Left forelimb (tissue), 1 donor: ENCODE measurements at places on chromosomes 4 and X.

- DNase-seq, result no peak
Measured at GRCh38 chr4:6087669-6088341, 69.6 kb upstream of the C4orf50 start.

DNA sequence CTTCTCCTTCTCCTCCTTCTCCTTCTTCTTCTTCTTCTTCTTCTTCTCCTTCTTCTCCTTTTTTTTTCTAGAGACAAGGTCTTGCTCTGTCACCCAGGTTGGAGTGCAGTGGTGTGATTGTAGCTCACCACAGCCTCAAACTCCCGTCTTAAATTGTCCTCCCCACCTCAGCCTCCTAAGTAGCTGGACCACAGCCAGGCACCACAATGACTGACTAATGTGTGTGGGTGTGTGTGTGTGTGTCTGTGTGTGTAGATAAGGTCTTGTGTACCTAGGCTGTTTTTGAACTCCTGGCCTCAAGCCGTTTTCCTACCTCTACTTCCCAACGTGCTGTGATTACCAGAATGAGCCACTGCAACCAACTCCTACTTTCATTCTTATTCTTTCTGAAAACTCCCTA lies 390.9 kb downstream of the ADAM29 start:
- no peak for DNase-seq

DNA sequence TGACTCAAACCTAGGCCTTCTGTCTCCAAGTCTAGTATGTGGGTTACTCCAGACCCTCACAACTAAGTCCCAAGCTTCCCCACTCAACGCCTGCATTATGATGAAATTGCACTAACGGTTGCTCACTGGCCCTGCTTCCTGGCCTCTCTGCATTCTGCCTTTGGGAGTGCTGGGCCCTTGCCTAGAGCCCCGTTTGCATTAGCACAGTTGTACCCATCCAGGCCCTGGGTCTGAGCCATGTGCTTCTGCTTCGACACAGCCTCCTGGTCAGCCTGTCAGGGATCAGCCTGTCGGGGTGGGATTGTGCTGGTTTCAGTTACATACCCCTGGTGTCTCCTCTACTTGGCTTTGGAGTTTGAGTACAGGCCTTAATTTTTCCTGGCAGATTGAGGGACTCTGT lies 58.4 kb downstream of the DCUN1D4 start:
- DNase-seq, result no peak

DNA sequence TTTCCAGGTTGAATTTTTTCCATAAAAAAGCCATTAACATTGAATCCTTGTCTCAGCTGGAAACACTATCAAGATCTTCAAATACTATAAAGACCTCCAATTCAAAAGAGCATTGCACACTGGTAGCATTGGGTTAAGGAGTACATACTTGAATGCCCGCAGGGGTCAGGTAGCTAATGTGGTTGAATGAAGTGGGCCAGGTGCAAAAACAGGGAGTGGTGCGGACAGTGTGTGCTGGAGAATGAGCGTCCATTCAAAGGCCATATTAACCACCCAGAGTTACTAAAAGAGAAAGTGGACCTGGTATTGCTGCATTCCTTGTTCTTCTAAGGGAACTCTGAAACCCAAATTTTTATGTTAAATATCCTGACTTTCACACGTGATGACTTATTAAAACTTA lies 91.6 kb downstream of the NYX start:
- DNase-seq, result no peak

DNA sequence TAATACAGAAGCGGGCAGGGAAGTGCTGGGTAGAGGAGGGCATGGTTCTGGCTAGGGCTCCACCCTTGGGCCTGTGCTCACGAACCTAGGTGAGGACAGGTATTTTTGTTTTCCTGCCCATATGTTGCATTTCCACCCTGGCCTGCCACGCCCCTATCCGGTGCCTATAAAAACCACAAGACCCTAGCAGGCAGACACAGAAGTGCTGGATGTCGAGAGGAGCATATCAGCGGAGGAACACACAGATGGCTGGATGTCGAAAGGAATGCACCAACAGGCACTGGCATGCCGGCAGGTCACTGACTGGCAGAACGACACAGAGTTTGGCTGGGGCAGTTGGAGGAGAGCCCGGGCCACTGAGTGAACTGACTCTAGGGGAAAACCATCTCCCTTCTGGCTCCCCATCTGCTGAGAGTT lies 316.6 kb upstream of the BOD1L1 start:
- DNase-seq, result no peak

GRCh38 chr4:14893713-14894112 lies 108.6 kb upstream of the CPEB2 start:
- DNase-seq, result no peak

- DNase-seq, result no peak
Measured at GRCh38 chrX:76453737-76454406, 26.4 kb downstream of the MAGEE1 start.

DNA sequence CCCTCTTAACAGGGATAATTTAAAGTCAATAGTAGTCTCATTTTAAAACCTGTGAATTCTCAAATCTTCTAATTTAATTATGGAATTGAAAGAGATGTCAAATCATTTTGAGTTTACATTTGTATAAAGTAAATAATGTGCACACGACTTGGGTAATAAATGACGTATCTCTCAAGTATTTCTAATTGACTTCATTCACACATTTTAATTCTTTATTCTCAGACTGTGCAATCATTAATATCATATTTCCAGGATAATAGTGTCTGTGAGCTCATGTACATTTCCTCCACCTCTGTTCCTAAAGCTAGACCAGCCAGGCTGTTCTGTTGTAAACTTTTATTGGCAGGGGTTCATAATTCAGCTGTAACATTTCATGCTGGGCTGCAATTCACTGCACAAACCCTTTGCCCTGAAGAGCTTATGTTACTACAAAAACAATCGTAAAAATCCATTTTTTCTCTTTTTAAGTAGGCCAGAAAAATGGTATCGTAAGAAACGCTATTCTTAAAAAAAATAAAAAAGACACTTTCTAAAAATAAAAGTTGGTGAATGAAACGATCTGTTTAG lies 1103.1 kb upstream of the TENM3 start:
- no peak for DNase-seq

- DNase-seq, result no peak
Measured at GRCh38 chrX:147680251-147680650, 231.5 kb upstream of the FMR1 start.

GRCh38 chrX:51825436-51825835 lies 68.0 kb upstream of the MAGED1 start:
- DNase-seq, result no peak

DNA sequence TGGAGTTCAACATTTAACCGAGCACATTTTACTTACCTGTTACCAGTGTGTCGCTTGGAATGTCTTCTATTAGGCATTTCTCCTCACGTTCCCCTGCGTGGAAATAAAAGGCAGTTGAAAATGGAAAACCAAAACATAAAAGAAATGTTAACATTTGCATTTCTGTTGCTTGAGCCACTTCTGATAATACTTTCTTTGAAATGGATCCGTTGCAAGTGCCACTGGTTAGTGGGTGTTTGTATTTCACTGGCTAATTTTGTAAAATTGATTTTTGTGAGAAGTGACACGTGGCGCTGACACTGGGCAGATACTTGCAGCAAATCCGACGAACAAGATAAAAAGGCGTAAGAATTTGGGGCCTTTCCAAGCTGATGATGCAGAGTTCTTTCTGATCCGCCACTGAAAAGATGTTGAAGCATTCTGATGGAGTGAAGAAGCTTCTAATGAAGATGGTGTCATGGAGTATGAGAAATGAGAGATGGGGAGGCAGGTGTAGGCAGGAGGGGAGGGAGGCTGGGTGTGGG lies 18.8 kb downstream of the SPON2 start:
- no peak for DNase-seq

- DNase-seq, result no peak
Measured at GRCh38 chrX:14864631-14865030, 8.2 kb downstream of the FANCB start.

DNA sequence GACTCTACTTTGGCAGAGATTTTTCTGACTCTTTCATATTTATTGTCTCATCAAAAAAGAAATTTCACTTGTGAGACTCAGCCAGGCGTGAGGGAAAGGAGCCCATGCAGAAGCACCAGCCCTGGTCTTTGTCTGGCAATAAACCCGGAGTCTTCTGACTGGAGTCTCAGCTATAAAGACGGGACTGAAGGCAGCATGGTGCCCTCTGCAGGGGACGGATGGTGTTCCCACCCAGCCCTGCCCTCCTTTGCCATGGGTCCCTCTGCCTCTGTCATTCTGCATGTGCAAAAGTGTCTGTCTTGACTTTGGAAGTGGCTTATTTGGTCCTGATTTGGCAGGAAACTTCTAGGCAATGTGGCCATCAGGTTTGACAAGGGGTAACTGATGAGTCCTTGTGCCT lies 14.2 kb downstream of the ZNF185 start:
- DNase-seq, result no peak

DNA sequence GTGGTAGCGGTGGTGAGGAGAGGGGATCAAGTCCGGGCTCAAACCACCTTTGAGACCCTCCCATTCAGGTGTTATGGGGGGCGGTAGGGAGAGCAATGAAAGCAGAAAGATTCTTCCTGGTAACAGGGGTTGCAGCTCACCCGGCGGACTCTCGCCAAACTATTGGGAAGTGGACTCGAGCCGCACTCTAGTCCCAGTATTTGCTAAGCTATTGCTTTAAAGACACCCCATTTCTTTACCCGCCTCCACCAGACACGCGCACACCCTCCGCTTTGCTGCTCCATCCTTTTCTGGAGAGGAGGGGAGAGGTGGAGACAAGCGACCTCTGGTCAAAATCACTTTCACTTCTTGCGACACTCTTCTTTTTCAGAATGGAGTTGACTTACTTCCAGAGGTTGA lies 625 bp upstream of the GABRA4 start:
- DNase-seq, result no peak

DNA sequence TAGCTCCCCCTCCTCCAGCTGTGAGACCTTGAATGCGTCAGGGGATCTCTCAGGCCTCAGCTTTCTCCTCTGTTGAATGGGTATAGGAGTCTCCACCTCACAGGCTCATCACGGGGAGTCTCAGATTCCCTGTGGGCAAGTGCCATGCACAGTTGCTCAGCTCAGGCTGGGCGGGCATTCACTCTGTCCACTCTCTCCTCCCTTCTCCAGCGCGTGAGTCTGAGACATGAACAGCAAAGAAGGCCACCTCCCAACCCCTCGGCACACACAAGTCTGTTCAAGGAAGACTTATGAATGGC lies 60.0 kb downstream of the HTRA3 start:
- DNase-seq, result no peak

GRCh38 chr4:52701207-52701606 lies 42.1 kb upstream of the USP46 start:
- DNase-seq, result no peak

GRCh38 chr4:84956014-84956413 lies 10.5 kb downstream of the WDFY3 start:
- DNase-seq, result no peak

DNA sequence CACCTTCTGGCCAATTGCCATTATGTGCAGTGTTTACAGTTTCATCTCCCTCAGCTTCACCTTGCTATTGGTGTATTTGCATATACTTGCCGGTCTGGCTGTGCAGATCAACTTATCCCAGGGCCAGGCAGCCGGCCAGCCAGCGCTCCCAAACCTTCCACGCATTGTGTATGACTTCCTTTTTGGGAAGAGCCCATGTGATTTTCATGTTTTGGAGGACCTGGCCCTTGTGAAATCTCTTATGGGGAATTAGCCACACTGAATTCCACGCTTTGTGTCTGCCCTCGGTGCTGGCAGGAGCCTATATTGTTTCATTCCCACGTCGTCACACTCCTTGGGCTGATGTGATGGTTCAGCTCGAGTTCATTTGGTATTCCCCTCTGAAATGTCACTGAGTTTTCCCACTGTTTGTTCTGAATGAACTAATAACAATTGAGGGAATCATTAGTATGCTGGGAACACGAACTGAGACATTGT lies 6.0 kb upstream of the PDLIM3 start:
- peak; percentile 67 for DNase-seq
